Hematopoietic multipotent progenitor cell treated with erythropoietin and hydrocortisone succinate and interleukin-3 and kit ligand, for 4 days (in vitro differentiated cells): ENCODE measurements at places on chromosomes 7 and 10.

DNA sequence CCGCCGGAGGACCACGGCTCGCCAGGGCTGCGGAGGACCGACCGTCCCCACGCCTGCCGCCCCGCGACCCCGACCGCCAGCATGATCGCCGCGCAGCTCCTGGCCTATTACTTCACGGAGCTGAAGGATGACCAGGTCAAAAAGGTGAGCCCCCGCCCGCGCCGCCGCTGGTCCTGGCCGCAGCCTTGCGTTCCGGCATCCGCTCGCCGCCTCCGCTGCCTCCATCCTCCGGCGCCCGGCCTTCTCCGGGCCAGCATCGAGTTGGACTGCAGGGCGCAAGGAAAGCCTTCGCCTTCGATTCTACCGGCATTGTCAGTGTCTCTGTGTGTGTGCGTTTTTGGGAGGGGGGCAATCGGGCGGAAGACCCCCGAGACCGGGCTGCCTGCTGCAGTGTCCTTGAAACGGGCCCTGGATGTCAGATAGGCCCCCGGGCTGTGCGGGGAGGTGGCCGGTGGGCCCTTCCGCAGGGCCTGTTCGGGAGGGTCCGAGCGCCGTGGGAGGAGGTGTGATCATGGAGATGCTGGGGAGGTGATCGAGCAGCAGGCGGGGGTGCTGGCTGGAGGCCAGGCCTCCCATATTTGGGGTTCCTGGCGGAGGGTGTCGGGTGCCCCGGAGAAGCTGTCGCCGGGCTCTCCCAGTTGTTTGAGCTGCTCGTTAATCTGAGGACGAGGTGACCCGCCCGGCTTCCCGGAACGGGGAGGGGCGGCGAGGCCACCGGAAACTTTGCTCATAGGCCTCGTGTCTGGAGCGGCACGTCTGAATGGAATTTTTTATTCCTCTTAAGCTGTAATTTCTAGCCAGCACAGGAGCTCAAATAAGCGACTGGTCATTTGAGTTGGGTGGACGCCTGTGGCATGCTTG lies 40.8 kb downstream of the HK1 start:
- DNase-seq: peak; percentile 68

- DNase-seq: no peak
Measured at GRCh38 chr10:51000164-51000563, 74.1 kb upstream of the PRKG1 start.

DNA sequence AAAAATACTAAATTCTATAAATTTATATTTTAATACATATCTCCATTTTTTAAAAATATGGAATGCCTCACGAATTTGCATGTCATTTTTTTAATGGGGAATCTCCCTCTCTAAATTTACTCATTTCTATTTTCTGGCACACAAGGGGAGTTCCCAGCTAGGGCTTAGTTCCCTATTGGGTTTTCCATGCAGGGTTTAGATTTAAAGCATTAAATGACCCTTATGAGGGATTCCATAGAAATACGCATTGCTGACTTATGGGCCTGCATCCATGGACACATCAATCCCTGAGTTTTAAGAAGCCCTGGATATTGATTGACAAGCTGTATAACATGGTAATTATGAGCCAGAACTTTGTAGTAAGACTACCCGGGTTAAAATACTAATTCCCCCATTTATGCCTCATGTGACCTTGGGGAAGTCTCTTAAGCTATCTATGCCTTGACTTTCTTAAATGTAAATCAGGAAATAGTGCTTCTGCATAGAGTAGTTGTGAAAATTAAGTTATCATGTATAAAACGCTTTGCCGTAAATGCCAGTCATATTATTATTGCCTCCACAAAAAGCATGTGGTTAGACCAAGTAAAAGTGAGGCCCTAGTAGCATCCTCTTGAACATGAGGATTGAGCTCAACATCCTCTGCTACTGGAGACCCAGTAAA lies 78.8 kb upstream of the ANKRD1 start:
- no peak for DNase-seq

GRCh38 chr10:104844073-104844472 lies 203.0 kb downstream of the SORCS3 start:
- no peak for DNase-seq

DNA sequence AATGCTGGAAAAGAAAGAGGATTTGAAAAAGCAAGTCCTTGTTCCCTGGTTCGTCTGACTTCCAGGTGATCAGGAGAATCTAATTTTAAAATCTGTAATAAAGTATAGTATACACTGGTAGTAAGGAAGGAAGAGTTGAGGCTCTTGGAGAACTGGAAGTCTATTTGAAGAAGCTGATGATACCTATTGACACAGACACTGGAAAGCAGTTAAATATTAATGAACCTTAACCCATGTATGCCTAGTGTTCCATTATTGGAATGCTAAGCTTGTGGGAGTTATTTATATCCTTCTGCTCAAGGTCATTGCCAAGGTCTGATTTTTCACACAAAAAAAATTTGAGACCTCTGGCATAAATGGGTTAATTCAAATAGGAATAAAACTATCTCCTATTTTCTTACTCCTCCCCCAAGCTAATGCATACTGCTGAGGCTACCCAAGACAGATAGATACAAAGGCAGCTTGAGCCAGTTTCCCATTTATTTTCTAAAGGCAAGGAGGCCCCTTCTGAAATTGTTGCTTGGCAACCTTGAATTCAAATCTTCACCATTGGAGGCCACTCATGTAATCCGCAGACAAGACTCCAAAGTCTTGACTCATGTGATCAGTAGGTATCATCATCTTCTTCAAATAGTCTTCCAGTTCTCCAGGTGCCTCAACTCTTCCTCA lies 110.2 kb downstream of the FZD1 start:
- no peak for DNase-seq

DNA sequence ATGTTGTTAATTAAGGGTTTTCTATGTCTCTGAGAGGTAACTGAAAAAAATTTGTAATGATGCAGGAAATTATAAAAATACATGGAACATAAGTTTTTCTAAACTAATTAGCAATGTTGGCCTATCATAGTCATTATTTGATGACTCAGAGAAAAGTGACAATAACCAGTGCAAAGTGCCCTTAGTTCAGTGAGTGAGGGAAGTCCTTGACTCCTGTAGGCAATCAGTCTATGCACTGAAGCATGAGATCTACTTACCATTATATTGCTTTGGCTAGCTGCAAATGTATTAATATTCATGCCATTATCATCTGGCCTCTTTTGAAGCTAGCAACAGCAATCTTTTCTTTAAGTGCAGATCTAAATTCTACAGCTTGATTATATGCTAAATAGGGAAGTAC lies 40.6 kb downstream of the CCDC172 start:
- DNase-seq: no peak

GRCh38 chr7:39890411-39890810 lies 59.6 kb upstream of the CDK13 start:
- DNase-seq: no peak

GRCh38 chr10:92091965-92092364 lies 168.4 kb downstream of the BTAF1 start:
- DNase-seq: no peak

- DNase-seq: no peak
Measured at GRCh38 chr7:2112261-2113198, 120.2 kb downstream of the MAD1L1 start.

DNA sequence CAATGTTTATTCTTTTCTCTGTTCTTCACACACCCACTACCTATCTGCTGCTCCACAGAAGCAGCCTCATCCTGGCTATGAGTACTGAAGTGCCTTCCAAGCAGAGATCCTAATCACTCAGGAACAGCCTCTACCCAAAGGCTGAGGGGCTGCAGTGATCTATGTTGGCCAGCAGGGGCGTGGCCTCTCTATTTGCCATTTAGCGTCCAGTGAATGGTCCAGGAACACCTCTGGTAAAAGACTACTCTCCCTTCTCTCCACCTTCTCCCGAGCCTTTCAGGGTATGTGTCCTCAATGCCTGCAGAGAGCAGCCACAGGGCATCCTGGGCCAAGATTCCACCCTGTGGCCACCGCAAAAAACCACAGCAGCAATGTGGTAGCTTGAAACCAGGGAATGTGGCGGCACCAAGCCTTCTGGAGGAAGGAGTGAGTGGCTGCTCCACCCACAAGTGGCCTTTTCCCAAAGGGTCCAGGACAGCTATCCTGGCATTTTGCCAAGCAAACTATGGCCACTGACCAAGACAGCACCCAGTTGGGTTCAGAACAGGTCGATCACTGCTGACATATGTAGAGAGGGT lies 70.9 kb downstream of the SYPL1 start:
- DNase-seq: peak; percentile 84

DNA sequence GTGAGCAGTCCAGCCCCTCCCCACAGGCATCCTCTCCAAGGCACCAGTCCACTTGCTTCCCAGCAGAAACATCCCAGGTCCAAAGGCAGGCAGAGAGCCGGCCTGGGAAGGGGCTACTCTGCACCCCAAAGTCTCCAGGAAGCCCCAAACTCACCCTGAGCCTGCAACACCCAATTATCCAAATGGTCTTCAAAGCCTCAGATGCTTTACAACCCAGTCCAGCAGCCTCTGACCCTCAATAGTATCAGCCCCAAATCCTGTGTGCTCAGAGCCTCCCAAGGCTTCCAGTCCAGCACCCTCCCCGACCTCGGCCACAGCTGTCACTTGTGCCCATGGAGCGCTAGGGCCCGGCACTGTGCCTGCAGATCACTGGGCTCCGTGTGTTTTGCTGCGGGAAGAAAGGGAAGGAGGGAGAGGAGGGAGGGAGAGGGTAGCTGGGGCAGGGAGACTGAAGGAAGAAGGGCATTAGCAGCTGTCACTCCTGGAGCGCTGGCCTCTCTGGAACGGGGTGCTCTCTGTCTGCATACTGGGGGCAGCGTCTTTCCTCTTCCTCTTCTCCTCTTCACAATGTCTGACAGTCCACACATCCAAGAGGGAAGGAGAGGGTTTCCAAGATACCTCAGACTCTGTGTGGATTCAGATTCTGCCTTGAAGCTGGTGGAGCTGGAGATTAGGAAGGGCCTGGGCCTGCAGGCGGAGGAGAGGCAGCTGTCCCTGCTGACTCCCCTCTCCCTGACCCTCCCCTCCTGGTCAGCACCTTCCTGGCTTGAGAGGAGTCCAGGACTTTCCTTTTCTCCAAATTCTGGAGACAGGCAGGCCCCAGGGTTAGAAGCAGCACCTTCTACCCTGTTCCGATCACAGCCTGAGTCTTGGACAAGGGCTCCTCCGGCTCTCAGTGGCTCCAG lies 13.2 kb downstream of the CALML5 start:
- no peak for DNase-seq

DNA sequence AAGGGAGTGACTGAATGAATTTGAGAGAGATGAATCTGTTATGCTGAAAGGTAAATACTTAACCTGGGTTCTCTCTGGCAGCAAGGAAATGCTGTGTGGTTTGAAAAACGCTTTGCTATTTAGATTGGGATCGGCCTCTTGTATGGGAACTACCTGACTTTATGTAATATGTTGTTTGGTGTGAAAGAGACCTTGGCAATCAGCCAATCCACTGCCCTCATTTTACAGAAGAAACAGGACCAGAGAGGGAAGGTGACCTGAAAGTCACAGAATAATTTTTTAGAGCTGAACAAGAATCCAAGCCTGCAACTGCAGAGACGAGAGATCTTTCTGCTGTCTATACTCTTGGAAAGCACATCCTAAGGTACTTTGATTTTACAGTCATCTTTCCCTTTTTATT lies 1.0 kb downstream of the BUD31 start:
- no peak for DNase-seq

DNA sequence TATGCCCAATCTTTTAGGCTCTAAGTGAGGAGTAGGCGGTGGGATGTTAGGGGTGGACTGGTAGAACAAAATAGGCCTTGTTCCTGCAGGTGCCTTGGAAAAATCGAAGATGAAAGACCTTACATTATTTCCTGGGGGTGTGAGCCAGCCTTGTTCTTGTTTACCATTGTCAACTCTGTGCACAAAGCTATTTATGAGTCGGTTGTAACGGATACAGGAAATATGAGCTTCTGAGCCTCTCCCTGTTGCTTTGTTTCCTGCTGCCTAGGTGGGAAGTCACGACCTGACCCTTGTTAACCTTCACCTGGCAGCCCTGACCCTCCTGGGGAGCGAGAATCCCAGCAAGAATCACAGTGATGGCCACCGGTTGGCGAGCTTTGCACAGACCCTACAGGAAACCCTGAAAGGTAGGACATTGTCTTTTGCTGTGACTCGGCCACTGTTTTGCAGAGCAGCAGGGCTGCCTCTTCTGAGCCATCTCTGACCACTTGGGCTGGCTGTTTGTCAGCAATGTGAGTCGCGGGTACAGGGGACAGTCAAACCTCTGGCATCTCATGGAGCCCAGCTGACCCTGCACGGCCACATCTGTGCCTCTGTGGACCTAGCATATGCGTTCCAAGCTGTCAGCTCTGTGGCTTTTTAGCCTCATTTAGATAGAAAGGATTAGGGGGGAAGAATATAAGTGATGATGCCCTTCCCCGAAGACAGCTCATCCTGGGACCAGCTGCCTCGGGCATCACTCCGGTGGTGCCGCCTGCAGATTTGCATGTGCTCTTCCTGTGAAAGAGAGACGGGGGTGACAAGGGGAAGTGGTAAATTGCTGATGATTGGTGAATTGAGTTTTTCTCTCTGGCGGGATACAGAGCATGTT lies 102.1 kb upstream of the ANLN start:
- peak; percentile 57 for DNase-seq

GRCh38 chr10:86962136-86962980 lies 4.0 kb downstream of the SNCG start:
- peak; percentile 50 for DNase-seq

DNA sequence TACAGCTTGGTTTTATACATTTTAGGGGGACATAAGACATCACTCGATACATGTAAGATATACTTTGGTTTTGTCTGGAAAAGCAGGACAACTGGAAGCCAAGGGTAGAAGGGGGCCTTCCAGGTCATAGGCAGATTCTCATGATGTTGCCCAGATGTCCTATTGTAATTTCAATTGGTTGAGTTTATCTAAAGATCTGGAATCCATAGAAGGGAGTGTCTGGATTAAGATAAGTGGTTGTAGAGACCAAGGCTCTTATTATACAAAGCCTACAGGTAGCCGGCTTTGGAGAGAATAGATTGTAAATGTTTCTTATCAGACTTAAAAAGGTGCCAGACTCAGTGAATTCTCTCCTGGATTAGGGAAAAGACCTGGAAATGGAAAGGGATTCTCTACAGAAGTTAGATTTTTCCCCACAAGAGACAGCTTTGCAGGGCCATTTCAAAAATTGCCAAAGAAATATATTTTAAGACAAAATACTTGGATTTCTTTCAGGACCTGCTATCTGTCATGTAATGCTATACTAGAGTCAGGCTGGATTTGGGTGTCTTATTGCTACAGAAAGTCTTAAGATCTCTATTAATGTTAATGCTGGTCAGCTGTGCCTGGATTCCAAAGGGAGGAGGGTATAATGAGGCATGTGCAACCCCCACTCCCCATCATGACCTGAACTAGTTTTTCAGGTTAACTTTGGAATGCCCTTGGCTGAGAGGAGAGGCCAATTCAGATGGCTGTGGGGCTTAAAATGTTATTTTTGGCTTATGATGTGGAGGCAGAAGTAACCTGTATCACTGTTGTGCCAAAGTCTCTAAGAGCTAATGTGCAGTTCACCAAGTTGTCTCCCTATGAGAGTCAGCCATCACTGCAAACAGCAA lies 511.1 kb upstream of the C7orf33 start:
- no peak for DNase-seq

- DNase-seq: peak; percentile 27
Measured at GRCh38 chr7:141053626-141054025, 20.2 kb upstream of the TMEM178B start.
